ENCODE measurements at places on chromosomes 7 and 10.

DNA sequence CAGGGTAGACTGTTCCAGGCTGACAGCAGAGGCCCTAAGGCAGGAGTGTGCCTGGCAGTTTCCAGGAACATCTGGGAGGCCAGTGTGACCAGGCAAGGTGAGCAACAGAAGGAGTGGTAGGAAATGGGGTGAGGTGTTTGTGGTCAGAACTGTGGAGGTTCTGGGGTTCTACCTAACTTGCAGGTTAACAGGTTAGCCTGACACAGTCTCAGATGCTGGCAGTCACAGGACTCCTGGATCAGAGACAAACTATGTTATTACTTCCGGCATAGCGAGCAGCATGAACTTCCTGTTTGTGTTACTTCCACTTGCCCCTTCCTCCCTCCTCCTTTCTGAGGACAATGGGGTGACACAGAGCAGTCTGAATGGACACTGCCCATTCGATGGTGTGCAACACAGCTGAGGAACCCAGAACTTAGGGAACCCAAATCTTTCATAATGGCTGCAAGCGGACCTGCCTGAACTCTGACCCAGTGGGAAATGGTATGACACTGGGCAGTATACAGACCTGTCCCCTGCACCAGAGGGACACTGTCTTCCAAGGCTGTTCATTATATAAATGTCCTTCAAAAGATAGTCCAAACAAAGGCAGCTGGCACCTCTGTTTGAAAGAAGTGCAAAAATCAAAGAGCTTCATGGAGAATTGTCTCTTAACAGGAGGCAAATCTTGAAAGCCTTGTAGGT, 3.9 kb upstream of the SAR1A start:
- H3K27ac ChIP-seq: peak overlapping the region; percentile 92
- H3K4me1 ChIP-seq: peaks cover 39% of the 10 kb centered on the region
- DNase-seq: peak; percentile 66
- H3K4me3 ChIP-seq: no peak overlapping the region

GRCh38 chr10:22505911-22506685, 160.8 kb downstream of the SPAG6 start:
- DNase-seq: peak; percentile 38
- H3K27ac ChIP-seq: no peak overlapping the region
- H3K4me1 ChIP-seq: peaks cover 3% of the 10 kb centered on the region
- no peak overlapping the region for H3K4me3 ChIP-seq
- no peaks in the 10 kb centered on the region for H3K36me3 ChIP-seq
- peaks cover 13% of the 10 kb centered on the region for H3K27me3 ChIP-seq

DNA sequence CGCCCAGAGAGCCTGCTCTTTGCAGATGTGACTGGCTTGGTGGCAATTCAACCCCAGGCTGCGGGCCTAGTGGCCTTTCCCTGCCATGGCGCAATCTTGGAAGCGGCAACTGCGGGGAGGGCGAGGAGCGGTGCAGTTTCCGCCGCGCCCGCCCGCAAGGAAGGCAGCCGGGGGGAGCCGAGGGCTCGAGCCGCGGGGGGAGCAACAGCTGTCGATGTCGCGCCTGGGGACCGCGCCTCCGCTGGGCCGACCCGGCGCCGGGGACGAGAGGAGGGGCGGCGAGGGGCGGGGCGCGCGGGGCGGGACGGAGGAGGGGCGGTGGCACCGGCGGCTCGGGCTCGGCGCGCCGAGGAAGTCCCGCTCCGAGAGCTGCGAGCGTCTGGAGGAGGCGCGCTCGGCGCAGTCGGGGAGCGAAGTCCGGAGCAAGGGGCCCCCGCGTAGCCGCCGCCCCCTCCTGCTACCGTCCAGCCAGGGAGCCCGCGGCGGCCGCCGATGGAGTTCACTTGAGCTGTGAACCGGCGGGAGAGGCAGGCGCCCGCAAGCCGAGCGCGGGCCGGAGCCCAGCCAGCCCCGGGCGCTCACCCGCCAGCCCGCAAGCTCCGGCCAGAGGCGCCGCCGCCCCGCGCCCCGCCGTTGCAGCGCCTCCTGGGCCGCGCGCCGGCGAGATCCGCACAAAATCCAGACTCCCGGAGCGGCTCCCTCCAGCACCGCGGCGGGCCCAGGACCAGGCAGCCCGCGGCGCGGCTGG, 438.1 kb upstream of the GALNT17 start:
- H3K4me3 ChIP-seq: peak overlapping the region; percentile 59
- H3K27me3 ChIP-seq: peaks cover 57% of the 10 kb centered on the region
- no peaks in the 10 kb centered on the region for H3K36me3 ChIP-seq
- DNase-seq: peak; percentile 43
- H3K27ac ChIP-seq: no peak overlapping the region

DNA sequence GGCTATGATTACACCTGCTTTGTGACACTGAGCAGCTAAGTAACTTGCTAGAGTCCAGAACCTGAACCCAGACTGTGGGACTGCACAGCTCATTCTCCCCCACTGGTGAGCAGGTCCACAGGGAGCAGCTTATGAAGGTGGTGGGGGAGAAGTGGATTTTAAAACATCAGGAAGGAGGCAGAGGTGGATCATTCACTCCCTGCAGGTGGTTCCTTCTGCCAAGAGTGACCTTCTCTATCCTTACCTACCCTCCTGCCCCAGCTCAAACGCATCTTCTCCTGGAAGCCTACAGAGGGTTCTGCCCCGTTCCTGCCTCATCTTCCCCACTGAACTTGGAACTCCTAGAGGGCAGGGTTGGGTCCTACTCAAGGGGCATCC, 539 bp upstream of the FAM241B start:
- H3K27ac ChIP-seq: no peak overlapping the region
- H3K27me3 ChIP-seq: peaks cover 9% of the 10 kb centered on the region
- no peak for DNase-seq
- peak overlapping the region; percentile 65 for H3K4me3 ChIP-seq
- peaks cover under 1% of the 10 kb centered on the region for H3K36me3 ChIP-seq

GRCh38 chr10:17427201-17427600, 27.2 kb downstream of the ST8SIA6 start:
- peaks cover 97% of the 10 kb centered on the region for H3K4me1 ChIP-seq
- no peak for DNase-seq
- peak overlapping the region; percentile 97 for H3K27ac ChIP-seq

DNA sequence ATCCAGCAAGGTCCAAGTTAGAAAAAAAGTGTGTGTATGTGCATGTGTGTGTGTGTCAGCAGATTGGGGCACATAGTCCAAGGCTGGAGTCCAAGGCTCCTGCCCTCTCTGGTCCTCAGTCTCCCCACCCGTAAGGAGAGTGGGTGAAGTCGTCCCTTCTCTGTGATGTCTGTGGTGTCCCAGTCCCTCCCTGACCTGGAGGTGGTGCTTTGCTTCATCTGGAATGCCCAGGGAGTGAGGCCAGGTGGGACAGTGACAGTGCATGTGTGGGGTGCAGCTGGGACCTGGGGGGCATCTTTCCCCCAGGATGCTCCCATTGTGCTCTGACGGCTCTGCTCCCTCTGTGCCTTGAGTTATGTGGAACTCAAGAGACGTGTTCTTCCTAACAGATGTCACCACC, 18.0 kb downstream of the AQP1 start:
- no peaks in the 10 kb centered on the region for H3K36me3 ChIP-seq
- H3K27me3 ChIP-seq: no peaks in the 10 kb centered on the region
- H3K4me1 ChIP-seq: no peaks in the 10 kb centered on the region
- DNase-seq: peak; percentile 14
- no peak overlapping the region for H3K4me3 ChIP-seq
- no peak overlapping the region for H3K27ac ChIP-seq

DNA sequence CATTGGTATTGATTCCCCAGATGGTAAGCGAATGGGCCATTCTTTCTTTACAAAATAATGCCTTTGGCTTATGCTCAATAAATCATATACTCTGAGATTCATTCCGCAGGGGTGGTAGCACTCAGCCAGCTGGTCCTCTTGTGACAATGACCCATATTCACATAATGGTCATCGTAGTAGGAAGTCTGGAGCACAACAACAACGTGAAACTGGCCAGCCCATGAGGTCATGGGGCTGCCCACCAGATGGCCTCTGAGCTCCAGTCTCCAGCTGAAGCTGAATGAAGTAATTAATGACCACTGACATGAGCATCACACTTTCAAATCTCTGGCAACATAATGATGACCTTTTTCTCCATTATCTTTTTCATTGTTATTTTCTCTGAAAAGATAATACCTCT, 42.3 kb upstream of the SORCS1 start:
- H3K27ac ChIP-seq: no peak overlapping the region
- H3K27me3 ChIP-seq: no peaks in the 10 kb centered on the region
- no peaks in the 10 kb centered on the region for H3K4me1 ChIP-seq
- no peak for DNase-seq
- no peak overlapping the region for H3K4me3 ChIP-seq

GRCh38 chr10:110411047-110411410, 86.7 kb upstream of the DUSP5 start:
- peaks cover 42% of the 10 kb centered on the region for H3K4me1 ChIP-seq
- H3K4me3 ChIP-seq: no peak overlapping the region
- peaks cover 3% of the 10 kb centered on the region for H3K36me3 ChIP-seq
- peaks cover 44% of the 10 kb centered on the region for H3K27me3 ChIP-seq
- DNase-seq: no peak

GRCh38 chr7:111485701-111486380, 76.5 kb downstream of the IMMP2L start:
- no peak overlapping the region for H3K27ac ChIP-seq
- no peaks in the 10 kb centered on the region for H3K27me3 ChIP-seq
- DNase-seq: no peak
- H3K4me3 ChIP-seq: no peak overlapping the region

DNA sequence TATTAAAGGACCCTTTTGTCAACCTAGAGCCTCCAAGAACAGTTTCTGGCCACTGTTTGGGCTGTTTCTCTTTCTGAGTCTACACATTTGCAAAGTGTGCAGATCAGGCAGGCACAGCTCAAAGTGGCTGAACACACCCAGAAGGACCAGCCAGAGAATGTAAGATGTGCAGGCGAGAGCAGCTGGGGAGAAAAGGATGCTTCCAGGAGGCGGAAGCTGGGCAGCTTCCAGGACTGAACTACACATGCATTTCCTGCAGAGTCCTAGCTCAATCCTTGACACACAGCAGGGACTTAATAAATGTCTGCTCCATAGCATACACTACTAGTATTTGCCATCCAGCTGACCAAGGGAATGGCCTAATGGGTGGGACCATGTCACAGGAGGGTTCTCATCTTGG, 70.9 kb downstream of the CTBP2 start:
- peaks cover 11% of the 10 kb centered on the region for H3K27me3 ChIP-seq
- no peaks in the 10 kb centered on the region for H3K36me3 ChIP-seq
- no peaks in the 10 kb centered on the region for H3K4me1 ChIP-seq

DNA sequence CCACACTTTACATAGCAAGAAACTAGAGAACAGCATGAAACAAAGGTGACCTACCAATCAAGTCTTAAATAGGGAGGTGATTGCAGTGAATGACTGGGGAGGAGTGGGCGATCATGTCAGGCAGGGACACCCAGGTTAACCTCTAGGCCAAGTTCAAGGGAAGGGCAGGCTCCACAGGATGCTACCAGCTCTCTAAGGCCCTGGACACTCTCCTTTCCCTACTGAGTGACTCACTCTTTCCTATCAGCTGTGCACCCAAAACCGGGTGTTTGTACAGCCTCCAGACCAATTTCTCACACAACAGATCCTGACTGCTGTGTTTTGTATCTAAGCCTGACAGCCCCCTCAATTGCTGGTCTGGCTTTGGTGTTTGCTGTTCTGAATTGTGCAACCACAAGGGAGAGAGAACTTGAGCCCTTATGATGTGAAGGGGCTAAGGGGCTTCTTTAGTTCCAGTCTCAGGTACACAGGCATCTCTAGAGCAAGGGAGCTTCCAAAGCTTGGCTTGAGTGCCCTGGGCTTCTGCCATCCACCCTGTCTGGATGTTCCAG, 107.8 kb downstream of the TBXAS1 start:
- no peaks in the 10 kb centered on the region for H3K27me3 ChIP-seq
- no peak for DNase-seq
- no peaks in the 10 kb centered on the region for H3K36me3 ChIP-seq
- peaks cover 4% of the 10 kb centered on the region for H3K4me1 ChIP-seq
- H3K27ac ChIP-seq: no peak overlapping the region

- no peaks in the 10 kb centered on the region for H3K27me3 ChIP-seq
- H3K4me3 ChIP-seq: no peak overlapping the region
- H3K27ac ChIP-seq: no peak overlapping the region
Observed at GRCh38 chr7:118502235-118502634, 277.7 kb downstream of the ANKRD7 start.

DNA sequence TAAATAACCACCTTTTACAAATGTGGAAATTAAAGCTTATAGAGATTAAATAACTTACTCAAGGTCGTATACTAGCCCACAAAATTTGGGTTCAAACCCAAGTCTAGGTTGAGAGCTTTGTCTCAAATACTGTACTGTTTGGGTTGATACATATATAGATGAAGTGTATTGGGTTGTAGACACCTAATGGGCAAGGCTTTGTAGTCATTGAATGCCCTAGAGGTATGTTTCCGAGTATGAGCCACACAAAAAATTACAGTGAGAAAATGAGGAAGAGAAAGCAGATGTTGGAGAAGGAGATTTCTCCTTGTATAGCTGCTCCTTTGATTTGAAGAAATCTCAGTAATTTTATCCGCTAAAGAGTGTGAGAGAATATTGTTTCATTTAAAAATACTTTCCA, 60.6 kb downstream of the C1GALT1 start:
- no peak overlapping the region for H3K27ac ChIP-seq
- H3K4me3 ChIP-seq: no peak overlapping the region
- peaks cover 5% of the 10 kb centered on the region for H3K4me1 ChIP-seq
- H3K27me3 ChIP-seq: no peaks in the 10 kb centered on the region
- DNase-seq: no peak
- H3K36me3 ChIP-seq: peaks cover 49% of the 10 kb centered on the region

GRCh38 chr7:141660259-141660658, 41.7 kb downstream of the DENND11 start:
- no peak for DNase-seq
- H3K27ac ChIP-seq: peak overlapping the region; percentile 55
- no peak overlapping the region for H3K4me3 ChIP-seq

DNA sequence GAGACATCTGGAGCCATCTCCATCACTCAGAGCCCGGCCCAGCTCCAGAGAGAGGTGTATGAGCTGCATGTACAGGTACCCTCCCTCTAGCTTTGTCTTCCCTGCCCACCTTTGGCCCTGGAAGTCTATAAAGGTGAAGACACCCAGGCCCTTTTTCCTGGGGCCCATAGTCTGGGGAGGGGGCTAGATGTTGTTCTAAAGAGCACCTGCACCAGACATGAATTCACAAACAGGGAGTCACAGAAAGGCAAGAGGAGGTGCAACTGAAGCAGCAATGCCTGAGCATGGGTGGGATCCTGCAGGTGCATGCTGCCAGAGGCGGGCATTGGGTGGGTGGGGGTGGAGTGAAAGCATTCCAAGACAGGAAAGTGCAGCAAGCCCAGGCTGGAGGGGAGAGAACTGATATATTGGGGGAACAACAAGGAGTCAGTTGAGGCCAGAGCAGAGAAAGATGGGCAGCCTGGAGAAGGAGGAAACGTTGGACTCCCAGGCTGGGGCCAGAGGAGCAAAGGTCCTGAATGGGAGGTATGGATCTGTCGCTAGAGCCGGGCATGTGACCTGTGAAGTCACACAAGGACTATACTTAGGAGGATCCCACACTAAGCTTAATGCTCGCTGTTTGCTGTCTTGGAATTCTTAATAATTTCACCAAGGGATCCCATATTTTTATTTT, 11.7 kb downstream of the CDHR1 start:
- H3K4me1 ChIP-seq: no peaks in the 10 kb centered on the region
- H3K36me3 ChIP-seq: no peaks in the 10 kb centered on the region
- H3K4me3 ChIP-seq: no peak overlapping the region
- no peak overlapping the region for H3K27ac ChIP-seq
- peaks cover 16% of the 10 kb centered on the region for H3K27me3 ChIP-seq

Data from activated naive CD4-positive, alpha-beta T cell treated with anti-CD3 and anti-CD28 coated beads, Interleukin-2, amount 10 ng/mL, durations not matched to agents 7 days and 5 days (primary cell).